ENCODE measurements at places on chromosomes 5 and 9.

- no peak for DNase-seq
Observed at GRCh38 chr5:78765116-78765515, 116.5 kb upstream of the LHFPL2 start.

DNA sequence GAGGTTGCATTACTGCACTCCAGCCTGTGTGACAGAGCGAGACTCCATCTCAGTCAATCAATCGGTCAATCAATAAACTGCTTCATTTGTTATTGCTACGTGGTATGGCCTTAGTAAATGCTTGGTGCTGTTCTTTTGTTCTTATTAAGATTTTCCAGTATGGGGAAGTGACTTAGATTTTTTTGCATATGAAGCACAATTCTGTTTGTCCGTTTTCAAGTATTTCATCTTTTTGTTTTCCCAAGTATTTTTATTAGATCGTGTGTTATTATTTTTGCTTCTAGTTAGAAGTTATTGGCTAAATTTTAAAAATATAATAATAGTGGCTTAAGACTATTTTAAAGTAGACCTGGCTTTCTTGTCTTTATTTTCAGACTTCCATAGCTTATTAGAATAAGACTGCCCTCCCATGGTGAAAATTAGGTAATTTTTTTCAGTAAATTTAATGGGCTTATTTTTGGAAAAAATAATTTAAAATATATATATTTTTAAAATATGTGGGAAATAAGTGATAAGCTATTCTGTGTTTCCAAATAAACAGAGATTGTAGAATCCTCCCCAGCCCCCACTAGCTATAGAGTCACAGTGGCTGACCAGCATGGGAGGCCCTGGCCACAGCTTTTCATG is 14.7 kb upstream of the OMD start:
- DNase-seq: no peak

GRCh38 chr5:153816870-153817269 is 221.8 kb downstream of the FAM114A2 start:
- no peak for DNase-seq

GRCh38 chr9:109383947-109384346 is 63.1 kb upstream of the EPB41L4B start:
- no peak for DNase-seq

- no peak for DNase-seq
Observed at GRCh38 chr9:16680975-16681651, 189.4 kb downstream of the BNC2 start.

DNA sequence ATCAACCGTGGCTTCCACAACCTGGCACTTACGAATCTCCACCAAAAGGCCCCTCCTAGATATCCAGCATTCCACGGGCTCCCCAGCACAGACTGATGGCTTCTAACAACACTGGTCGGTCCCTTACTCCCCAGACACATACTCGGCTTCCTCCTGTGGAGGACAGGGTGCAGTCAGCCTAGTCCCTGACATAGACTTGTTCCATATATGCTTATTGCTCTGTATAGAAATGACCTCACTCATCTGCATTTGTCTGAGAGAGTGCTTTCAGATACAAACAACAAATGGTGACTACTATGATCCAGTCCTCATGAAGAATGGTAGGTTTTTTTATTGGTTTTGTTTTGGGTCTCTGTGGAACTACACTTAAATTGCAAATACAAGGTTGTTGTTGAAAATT is 72.4 kb downstream of the TMEM215 start:
- DNase-seq: no peak

DNA sequence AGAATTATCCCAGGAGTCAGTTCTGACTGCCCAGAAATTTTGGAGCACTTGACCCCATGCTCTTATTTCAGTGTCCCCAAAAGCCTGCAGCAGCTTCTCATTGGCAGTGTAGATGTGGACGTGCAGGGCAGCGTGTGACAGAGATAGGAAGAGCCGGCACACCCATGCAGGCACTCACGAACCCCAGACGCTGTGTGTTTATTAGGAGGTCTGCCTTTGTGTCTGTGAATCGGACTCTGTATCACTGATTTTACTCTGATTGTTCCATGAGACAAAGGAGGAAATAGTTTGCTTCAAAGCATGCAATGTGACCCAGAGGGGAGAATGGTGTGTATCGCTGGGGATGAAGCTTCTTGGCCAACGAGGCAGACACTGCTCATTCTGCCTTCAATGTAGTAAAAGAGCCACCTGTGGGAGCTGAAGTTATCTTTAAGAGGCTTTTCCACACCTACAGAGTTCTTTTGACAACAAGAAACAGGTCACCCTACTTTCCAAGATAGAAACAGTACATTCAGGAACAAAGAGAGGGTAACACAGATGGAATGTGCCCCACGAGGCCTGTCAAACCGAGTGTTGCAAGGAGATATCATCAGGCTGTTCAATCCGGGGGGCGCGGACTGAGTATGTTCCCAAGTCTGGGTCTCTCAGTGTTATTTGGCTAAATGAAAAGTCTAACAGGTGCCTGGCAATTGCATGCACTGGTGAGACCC is 224.0 kb downstream of the NTRK2 start:
- no peak for DNase-seq

- no peak for DNase-seq
Observed at GRCh38 chr5:84885485-84886258, 501.0 kb upstream of the EDIL3 start.

DNA sequence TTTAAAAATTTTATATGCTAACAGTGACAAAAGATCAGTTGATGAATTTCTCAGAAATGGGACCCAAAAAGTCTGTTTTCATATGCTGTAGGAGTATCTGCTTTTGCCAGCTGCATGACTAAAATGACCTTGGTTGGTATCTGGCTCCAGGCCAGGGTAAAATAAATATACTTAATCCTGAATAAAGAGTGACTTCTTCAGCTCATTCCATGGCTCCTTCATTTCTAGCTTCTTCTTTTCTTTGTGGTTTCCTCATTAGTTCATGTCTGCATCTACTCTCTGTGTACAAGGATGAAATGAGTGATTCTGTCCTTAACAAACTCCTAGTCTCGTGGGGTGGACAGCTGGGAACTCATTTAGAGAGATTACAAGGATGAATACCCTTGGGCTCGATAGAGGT is 36.0 kb downstream of the RCL1 start:
- no peak for DNase-seq

DNA sequence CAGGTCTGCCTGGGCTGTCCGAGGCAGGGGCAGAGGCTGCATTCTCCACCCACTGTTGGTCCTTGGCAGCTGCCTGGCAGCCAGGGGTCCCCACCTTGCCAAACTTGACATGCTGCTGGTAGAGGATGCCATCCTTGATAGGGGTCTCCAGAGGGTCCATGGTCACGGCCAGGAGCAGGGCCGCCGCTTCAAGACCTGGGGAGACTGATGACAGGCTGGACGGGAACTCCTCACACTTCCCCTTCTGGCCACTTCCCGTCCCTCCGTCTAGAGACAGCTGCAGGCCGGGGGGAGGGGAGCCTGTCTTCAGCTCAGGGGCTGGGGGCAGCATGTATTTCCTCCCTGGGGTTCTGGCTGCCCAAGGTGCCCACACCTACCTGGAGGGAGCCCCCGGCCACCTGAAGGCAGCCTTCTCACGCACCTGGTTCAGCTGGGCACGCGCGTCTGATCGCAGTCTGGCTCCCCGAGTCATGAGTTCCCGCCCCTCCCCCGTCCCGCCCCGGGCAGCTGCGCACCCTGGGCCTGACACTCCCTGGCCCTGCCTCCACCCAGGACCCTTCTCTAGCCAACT is at the start of gene DOK3:
TSS of gene DOK3 (minus strand) at position 446 of the 571 bp plus-strand sequence. CDS start at position 160, 286 bp downstream.
- no peak for DNase-seq

DNA sequence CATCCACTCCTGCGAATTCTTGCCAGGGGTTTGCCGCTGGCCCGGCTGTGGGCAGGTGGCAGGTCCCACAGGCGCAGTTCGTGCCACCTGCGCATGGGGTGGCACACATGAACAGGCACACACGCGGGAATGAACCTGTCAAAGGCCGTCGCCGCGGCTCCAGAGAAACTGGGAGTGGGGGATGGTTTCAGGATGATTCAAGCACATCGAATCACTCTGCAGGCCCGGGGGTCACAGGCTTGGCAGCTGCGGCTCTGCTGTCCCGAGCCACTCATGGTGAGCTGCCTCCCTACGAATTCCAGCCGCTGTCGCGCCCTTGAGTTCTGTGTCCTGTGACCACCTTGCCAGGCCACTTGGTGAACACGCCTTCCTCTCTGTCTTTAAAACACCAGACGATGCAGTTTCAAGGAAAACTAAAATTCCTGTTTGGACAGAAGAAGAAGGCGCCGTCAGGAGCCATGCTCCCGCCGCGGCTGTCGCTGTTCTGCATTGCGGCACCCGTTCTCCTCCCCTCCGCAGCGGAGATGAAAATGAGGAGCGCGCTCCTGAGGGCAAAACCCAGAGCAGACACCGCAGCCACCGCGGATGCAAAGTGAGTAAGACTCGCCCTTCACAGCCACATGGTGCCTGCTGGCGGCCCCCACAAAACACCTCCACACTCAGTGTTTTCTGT is 15.4 kb upstream of the EXOC3 start:
- no peak for DNase-seq

GRCh38 chr9:120965344-120966012 is 38.9 kb upstream of the TRAF1 start:
- DNase-seq: no peak

DNA sequence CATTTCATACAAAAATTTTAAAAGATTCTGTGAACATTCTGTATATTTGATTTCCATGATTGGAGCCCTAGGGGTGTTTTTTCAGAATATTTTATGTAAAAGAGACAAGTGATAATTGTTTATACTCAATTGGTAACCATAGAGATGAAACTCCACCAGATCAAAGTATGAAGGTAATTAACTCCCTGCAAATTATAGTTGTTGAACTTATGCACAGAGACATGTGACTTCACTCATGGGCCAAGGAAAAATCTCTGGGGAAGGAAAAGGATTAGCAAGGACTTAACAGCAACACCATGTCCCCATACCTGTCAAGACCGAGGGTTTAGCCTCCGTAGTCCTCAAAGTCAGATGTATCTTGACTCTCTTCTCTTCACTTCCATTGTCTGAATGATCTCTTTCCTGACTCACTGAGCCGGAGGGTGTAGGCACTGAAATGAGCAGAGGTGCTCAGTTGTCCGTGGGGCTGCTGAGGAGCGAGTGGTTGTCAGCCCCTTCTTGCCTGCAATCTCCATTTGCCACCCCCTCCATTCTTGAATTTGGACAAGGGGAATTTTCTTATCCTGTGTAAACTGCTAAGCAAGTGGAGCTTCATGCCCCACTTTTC is 17.5 kb upstream of the CXCL14 start:
- no peak for DNase-seq

- DNase-seq: no peak
Observed at GRCh38 chr5:154595662-154596061, 117.6 kb upstream of the HAND1 start.

DNA sequence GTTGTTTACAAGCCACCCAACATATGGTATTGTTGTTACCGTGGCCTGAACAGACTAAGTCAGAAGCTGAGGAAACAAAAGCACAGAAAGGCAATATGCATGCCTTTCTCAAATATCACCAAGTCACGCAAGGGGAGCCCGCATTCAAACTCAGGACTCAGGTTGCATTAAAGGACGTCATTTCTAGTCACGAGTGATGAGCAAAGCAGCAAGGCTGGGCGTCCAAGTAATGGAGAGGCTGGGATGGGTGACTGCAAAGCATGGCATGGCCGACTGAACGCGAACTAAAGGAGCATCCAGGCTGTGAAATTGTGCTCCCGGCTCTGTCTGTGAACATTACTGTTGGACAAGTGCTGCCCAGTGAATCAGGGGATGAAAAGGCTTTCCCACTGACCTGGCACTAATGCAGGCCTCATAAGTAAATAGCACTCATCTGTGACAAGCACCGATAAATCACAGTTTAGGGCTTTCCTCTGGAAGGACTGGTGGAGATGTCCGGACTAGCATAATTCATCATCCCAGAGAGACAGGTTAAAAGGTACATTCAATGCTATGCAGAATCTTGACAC is 202.8 kb downstream of the SPOCK1 start:
- DNase-seq: no peak

DNA sequence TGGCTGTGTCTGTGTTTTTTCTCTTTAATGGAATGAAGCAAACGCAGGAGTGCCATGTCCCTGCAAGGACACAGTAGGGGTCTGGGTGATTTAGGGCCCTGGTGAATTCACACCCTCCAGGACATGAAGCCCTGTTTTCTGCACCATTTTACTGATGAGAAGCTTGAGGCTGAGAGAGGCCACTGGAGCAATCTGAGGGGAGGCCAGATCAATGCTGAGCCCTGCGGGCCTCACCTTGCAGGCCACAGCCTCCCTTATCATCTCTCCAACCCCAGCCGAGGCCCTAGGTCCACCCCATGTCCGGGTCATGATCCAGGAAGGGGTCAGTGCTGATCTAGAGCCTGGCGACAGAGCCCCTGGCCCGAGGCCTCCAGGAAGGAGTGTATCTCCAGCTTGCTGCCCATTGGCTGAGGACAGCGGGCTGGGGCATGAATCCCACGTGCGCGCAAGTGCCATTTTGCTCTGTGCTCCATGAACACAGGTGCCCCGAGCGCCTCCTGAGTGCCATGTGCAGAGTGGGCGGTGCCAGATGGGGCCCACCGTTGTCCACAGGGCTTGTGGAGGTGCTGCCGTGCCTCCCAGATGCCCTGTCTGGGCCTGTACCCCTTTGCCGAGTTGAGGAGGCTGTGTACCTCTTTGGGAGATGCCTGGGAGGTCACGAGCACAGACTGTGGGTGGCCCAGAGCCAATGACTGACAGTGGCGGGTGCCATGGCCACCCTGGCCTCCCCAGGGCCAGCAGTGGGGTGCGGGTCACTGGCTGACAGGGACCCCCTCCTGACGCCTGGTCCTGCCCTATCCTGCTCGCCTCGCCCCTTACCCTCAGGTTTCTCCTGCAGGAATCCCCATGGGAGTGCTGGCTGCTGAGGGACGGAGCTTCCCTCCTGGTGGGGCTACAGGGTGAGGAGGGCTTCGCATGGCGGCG is 32.3 kb upstream of the LPCAT1 start:
- DNase-seq: no peak

- no peak for DNase-seq
Observed at GRCh38 chr5:68911840-68912690, 181.7 kb upstream of the SLC30A5 start.

DNA sequence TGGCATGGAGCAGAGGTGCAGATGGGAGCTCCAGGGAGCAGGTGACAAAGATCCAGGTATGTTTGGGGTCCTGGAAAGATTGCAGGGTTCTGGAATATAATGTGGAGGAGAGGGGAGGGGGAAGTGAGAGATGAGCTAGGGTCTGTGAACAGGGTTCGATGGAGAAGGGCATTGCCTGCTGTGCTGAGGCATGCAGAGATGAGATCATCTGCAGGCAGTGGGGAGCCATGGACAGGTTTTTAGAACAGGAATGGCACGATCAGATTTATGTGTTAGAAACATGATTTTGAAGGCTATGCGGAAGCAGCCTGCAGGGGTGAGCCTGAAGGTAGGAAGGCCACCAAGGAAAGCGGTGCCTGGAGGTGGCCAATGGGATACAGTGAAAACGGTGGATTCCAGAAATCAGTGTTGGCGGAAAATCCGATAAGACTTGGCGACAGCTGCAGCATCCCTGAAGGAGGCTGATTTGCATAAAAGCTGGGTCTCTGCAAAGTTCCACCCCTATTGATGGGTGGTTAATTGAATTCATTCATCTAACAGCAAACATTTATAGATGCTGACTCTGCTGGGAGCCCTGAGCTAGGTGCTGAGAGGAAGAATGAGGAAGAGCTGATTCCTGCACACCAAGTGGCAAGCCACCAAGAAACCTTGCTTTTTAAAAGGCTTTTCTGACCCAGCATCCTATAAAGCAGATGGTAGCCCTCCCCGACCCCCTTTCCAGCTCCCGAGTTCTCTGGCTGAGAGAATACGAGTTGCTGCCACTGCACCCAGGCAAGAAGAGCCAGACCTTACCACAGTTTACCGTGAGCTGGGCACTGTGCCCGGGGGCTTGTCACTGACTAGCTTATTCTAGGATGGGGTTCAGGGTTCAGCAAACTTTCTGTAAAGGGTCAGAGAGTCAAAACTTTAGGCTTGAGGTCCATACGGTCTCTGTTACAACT is 139.2 kb upstream of the SMIM23 start:
- no peak for DNase-seq

- no peak for DNase-seq
Observed at GRCh38 chr5:147234825-147235635, at the start of gene STK32A. Gene STK32A (plus strand): TSS chr5:147235026. CDS start chr5:147239635, 4,609 bp downstream.

Data from stimulated activated CD8-positive, alpha-beta memory T cell treated with anti-CD3 and anti-CD28 coated beads, Interleukin-15, amount 100 ng/mL, for 48 hours (primary cell).